Karpas-422 (cell line): ENCODE measurements at places on chromosomes 4 and X. TPM values are rescaled to one million over a fixed set of nuclear protein-coding genes. Genes with fewer than 3 reads are reported as not detected.

DNA sequence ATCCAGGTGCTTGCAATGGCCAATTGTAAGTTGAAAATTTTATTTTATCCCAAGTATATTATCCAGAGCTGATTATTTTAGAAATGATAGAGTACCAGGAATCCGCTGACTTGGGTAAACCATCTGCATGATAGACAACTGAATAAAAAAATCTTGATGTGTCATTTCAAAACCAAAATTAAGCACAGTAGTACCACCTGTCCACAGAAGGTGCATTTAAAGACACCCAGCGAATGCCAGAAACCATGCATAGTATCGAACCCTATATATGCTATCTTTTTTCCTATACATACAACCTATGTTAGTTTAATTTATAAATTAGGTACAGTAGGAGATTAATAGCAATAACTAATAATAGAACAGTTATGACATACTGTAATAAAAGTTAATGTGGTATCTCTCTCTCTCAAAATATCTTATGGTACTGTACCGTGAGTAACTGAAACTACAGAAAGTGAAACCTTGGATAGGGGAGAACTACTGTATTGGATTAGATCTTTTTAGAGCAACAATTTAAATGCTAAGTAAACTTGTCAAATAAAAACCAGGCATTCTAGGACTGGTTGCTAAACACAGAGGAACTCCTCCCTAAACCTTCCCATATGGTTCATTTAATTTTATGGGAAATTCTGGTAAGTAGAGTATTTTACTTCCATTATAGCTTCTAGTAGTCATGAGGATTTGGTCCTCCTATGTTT lies 6.2 kb downstream of the NEIL3 start:
- 0 out of 2 replicates have a peak, but pooled peaks cover 3% of the 10 kb centered on the region for H3K36me3 ChIP-seq
- no peaks in the 10 kb centered on the region for H3K27me3 ChIP-seq
- no peak for DNase-seq
- H3K4me3 ChIP-seq: no peak overlapping the region
- peaks cover 31% of the 10 kb centered on the region for H3K4me1 ChIP-seq
- 0 out of 2 replicates have a peak overlapping the region, but pooled peaks have one; percentile 18 for H3K27ac ChIP-seq

DNA sequence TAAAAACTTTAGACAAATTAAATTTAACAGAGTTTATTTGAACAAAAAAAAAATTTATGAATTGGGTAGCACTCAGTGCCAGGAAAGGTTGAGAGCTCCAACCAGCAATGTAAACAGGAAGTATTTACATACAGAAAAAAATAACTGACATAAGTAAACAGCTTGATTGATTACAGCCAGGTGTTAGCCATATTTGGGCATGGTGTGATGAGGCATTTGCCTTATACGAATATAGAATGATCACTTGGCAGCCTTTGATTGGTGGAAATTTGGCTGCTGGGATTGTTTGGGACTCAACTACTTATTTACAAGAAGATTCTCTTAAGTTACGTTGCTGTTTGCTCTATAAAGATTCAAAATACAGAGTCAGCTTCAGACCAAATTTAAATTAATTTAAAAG lies 172.0 kb downstream of the ADAM29 start:
- no peak overlapping the region for H3K27ac ChIP-seq
- no peaks in the 10 kb centered on the region for H3K27me3 ChIP-seq
- H3K4me1 ChIP-seq: no peaks in the 10 kb centered on the region
- DNase-seq: no peak
- no peaks in the 10 kb centered on the region for H3K36me3 ChIP-seq

DNA sequence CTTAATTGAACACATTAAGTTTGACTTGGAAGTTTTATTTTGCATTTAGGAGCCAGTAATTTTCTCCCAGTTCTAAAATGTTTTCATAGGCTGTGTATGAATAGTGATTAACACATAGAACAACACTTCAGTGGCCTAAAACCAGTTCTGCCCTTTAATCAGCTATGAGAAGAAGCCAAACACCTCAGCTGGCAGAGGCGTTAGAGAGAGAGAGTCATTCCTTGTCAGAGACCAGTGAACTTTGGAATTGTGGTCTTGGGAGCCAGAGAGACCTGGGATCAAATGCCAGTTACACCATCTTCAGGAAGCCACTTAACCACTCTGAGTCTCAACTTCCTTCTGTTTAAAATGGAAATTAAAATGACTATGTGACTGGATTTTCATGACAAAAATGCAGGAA lies 39.3 kb upstream of the PRPS2 start:
- H3K4me3 ChIP-seq: no peak overlapping the region
- H3K27ac ChIP-seq: no peak overlapping the region
- no peaks in the 10 kb centered on the region for H3K27me3 ChIP-seq
- no peak for DNase-seq
- H3K4me1 ChIP-seq: no peaks in the 10 kb centered on the region

GRCh38 chrX:18461431-18461830 lies 36.0 kb downstream of the CDKL5 start:
- H3K27me3 ChIP-seq: no peaks in the 10 kb centered on the region
- no peak overlapping the region for H3K27ac ChIP-seq
- H3K4me1 ChIP-seq: no peaks in the 10 kb centered on the region
- no peaks in the 10 kb centered on the region for H3K36me3 ChIP-seq

DNA sequence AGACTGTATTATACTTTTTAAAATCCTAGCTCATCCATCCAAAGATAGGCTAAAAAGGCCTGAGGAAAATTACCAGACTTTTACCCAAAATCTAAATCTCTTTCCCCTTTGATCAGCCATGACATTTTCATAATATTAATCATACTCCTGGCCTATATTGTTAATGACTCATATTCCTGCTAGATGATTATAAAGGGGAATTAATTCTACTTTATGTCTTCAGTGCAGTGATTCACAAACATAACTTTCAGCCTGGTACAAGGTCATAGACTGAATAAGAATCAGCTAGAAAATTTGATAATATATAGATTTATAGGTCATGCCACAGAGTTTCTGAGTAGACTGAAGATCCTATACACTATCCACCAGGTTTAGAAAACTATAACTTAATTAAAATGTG lies 1905.4 kb downstream of the C4orf33 start:
- no peak for DNase-seq
- no peak overlapping the region for H3K27ac ChIP-seq
- H3K4me1 ChIP-seq: no peaks in the 10 kb centered on the region
- H3K4me3 ChIP-seq: no peak overlapping the region

- H3K27me3 ChIP-seq: no peaks in the 10 kb centered on the region
- no peak overlapping the region for H3K4me3 ChIP-seq
- H3K4me1 ChIP-seq: no peaks in the 10 kb centered on the region
- no peaks in the 10 kb centered on the region for H3K36me3 ChIP-seq
These were observed 449.3 kb downstream of the IL15 start for GRCh38 chr4:142085513-142086292.

DNA sequence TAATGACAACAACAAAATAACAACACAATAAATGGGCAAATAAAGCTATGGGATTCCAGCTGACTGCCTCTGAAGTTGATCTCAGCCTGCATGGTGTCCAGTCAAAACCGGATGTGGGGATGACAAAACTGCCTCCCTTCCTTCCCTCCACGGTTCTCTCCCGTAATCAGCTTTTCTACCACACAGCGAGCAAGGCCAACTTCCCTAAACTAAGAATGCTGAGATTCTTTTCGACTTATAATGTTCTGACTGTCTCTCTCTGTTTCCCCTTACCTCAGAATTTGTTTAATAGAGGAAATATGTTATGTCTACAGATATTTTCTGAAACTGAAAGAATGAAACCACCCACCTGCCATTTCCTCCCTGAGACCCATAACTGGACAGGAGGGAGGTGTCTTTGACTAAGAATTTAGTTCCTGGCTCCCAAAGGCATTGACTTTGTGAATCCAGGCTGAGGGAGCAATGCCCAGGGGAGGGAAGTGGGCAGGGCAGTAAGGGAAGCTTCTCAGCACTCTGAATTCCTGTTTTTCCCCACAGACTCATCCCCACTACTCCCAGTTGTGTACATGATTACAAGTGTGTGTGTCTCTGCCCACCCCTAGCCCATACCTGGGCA lies 1.0 kb upstream of the TLR1 start:
- peak; percentile 88 for DNase-seq
- H3K4me3 ChIP-seq: peak overlapping the region; percentile 63
- peak overlapping the region; percentile 93 for H3K27ac ChIP-seq
- H3K4me1 ChIP-seq: peaks cover 43% of the 10 kb centered on the region
- H3K27me3 ChIP-seq: no peaks in the 10 kb centered on the region
- peaks cover 21% of the 10 kb centered on the region for H3K36me3 ChIP-seq

GRCh38 chr4:100823066-100823992 lies 305.5 kb upstream of the EMCN start:
- no peak overlapping the region for H3K27ac ChIP-seq
- H3K36me3 ChIP-seq: no peaks in the 10 kb centered on the region
- H3K4me3 ChIP-seq: no peak overlapping the region
- H3K4me1 ChIP-seq: no peaks in the 10 kb centered on the region
- no peak for DNase-seq
- no peaks in the 10 kb centered on the region for H3K27me3 ChIP-seq

Gene UGT2B17
- total RNA-seq: not detected in 2 replicates

Gene SYTL5
- total RNA-seq: not detected in 2 replicates

Gene PRR32
- total RNA-seq: not detected in 2 replicates

Gene RTL3
- total RNA-seq: not detected in 2 replicates
